Activated CD4-positive, alpha-beta memory T cell treated with anti-CD3 and anti-CD28 coated beads for 36 hours (primary cell): ENCODE measurements at places on chromosomes 3 and 15.

- no peak for DNase-seq
Measured at GRCh38 chr3:3666664-3667063, 132.6 kb upstream of the LRRN1 start.

- DNase-seq = no peak
Measured at GRCh38 chr15:101185336-101185735, 66.5 kb downstream of the CHSY1 start.

GRCh38 chr15:41969851-41970431 is 2.4 kb downstream of the EHD4 start:
- DNase-seq = peak; percentile 72

DNA sequence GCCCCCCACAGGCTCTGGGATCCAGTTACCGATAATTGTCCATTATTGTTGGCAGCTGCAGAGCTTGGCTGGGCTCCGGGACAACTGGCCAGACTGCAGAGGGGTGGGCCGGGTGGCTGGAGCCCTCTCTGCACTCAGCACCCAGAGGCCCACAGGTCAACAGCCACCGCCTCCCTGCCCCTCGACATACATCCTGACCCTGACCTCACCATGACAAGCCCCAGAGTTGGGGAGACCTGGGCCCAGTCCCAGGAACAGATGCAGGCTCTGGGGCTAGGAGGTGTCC is 22.4 kb downstream of the PTH1R start:
- no peak for DNase-seq

DNA sequence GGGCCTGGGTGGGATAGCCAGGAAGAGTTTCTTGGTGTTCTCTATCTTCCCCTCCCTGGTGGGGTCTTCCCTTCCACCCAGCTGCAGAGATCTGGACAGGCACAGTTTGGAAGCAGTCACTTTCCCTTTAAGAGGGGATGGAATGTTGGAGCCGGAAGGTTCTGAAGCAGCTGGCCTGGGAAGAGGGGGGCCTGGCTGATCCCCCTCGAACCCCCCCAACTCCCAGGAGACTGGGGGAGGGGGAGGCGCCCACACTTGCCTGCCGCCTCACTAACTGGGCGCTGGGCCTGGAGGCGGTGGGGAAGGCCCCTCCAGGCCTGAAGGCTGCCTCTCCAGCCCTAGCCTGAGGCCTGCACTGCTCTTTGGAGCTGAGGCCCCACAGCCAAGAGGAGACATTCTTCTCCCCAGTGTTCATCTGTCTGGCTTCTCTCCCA is 1.4 kb downstream of the DVL3 start:
- no peak for DNase-seq

DNA sequence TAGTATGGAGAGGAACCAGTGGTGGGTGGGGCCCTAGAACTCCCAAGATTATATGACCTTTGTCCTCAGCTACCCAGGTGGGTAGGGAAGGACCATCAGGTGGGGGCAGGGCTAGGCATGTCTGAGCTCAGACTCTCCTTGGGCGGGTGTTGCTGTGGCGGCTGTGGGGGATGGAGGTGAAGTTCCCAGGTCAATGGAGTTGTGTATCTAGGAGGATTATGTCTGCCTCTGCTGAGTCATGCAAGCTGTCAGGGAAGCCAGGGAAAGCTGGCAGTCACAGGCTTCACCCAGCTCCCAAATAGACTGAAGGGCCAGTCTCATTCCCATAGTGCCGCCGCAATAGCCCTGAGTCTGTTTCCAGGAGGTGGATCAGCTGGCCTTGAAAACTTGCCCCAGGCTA is 139.7 kb upstream of the CFAP20DC start:
- no peak for DNase-seq

DNA sequence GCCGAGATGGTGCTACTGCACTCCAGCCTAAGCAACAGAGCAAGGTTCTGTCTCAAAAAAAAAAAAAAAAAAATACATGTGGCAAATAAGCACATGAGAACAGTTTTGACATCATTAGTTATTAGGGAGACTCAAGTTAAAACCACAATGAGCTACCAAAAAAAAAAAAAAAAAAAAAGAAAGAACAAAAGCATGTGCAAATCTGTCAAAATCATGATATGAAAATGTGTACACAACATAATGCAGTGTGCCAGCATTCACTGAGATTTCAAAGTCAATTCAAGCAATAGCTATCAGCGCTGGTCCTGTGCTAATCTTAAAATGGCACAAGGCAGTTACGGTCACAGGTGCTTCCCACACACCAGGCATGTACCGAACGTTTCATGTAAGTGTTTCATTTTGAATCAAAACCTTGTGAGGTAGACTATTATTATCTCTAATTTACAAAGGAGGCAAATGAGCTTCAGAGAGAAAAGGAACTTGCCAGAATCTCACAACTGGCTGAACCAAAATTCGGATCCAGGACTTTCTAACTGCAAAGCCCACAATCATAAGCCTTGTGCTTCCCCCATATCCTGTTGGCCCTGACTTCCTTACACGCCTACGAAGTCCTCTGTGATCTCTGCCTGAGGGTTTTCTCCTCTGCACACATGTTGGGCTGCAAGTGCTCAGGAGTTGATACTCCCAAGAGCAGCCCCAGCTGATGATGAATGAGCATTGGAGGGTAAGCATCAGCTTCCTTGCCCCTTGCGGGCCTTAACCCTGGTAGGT is 200.1 kb upstream of the PROK2 start:
- DNase-seq = peak; percentile 70

GRCh38 chr3:169128579-169128978 is 534.9 kb downstream of the MECOM start:
- no peak for DNase-seq

- no peak for DNase-seq
Measured at GRCh38 chr3:98827221-98827920, 64.2 kb downstream of the ST3GAL6 start.

- DNase-seq = no peak
Measured at GRCh38 chr3:55690726-55691125, 203.6 kb upstream of the WNT5A start.

- DNase-seq = peak; percentile 74
Measured at GRCh38 chr15:75732809-75733451, 20.3 kb upstream of the CSPG4 start.

- DNase-seq = no peak
Measured at GRCh38 chr15:55475842-55476241, 32.2 kb downstream of the DNAAF4 start.

GRCh38 chr3:114214542-114215341 is 22.6 kb downstream of the ZNF80 start:
- peak; percentile 50 for DNase-seq

- DNase-seq = no peak
Measured at GRCh38 chr3:133956353-133956752, 60.7 kb upstream of the RAB6B start.

DNA sequence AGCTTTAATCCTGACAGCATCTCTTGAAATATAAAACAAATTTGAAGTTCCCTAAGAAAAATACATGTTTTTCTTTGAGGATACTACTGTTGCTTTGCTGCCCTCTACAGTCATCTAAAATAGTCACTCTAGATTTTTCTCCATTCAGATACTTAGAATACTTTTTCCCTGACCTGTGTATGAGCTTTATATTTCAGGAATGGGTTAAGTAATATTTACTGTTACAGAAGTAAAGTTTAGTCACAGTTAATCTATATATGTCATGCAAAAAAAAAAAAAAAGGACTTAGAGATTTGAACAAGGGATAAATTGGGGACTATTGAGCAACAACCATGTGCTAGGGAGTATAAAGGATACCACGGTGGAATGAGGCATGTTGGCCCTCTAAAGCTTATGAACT is 8.8 kb downstream of the NECTIN3 start:
- no peak for DNase-seq

- peak; percentile 22 for DNase-seq
Measured at GRCh38 chr15:66940368-66940767, 125.0 kb upstream of the SMAD3 start.

DNA sequence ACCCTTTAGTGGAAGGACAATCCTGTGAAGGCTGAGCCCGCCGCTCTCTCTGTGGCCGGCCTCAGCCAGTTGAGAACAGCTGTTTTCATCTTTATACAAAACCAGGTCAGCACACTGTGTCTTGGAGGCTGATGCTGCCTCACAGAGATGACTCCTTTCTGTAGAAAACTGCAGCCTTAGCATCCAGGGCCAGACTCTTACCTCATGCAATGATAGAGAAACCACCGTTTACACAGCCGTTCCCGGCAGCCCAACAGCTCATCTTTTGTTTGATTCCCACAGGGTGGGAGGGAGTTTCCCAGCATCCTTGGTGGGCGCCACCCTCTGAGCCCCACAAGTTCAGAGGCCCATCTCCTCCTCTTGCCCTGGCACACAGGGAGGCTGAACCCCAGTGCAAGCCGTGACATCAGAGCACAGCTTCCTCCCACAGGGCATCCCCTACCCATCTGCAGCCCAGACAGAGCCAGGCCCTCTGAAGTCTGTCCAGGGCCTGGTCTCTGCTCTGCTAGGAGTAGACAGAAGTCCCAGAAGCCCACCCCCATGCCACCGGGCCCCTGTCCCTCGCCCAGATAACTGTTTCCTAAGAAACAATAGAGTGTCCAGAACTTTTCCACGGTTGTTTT is 105.0 kb downstream of the LRRK1 start:
- DNase-seq = no peak

GRCh38 chr3:170941551-170941950 is 33.1 kb upstream of the EIF5A2 start:
- DNase-seq = no peak

GRCh38 chr15:78414621-78415250 is 23.3 kb upstream of the IREB2 start:
- DNase-seq = no peak

- DNase-seq = no peak
Measured at GRCh38 chr15:63712828-63713520, 115.8 kb downstream of the FBXL22 start.

DNA sequence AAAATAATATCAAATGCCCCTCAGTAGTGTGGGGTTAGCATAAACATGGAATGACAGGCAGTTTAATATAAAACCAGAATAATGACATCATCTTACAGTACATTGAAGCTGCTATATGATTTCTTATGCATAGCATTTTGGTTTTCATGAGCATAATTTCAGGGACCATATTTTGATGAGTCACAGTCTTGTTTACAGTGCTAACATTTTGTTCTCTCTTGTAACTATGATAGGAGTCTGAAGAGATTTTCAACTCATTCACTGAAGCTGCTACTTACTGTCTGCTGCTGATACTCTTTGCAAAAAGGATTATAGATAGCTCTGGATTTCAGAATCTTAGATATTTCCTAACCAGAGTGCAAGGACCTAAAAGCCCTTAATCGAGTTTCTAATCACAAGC is 92.6 kb upstream of the CCDC54 start:
- no peak for DNase-seq

GRCh38 chr3:38588371-38588971 is 61.0 kb downstream of the SCN5A start:
- DNase-seq = peak; percentile 4

- no peak for DNase-seq
Measured at GRCh38 chr15:48999314-48999713, 35.6 kb upstream of the SHC4 start.

DNA sequence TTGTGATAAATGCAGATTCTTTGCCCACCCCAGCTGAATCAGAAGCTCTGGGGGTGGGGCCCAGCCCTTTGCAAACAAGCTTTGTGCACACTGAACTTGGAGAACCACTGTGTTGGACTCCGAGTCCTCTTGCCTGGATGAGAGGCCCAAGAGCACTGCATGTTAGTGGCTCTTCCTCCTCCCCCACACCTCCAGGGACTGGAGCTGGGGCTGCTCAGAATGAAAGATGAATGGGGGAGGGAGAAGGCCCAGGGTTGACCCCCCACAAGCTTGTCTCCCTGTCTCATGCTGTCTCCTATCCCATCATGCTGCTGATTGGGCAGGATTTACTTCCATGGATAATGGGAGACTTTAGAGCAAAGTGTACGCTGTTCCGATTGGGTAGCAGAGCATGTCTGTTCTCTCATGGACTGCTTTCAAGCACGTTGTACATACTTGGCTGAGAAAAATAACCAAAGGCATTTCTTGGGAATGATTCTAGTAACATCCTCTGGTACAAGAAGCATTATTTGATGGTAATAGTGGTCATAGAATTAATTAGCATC is 99.6 kb downstream of the PGPEP1L start:
- DNase-seq = no peak

DNA sequence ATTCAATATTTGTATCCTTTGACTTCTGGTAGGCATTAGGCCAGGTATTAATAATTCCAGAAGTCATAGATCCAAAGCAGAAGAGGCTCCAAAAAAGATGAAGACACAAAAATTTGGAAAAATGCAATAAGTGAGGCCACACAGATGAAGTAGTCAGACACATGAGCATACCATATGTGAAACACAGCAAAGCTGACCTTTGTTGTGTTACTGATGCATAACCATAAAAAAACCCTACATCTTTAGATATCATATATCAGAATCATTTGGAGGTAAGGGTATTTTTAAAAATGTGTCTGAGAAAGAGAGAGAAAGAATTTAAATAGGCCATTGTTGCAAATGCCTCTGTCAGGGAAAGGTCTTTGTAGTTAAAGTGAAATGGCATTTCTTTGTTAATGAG is 314.9 kb downstream of the SLC9A9 start:
- DNase-seq = no peak

- DNase-seq = no peak
Measured at GRCh38 chr3:78900426-78900825, 867.4 kb downstream of the ROBO1 start.

GRCh38 chr3:184359610-184360009 is 1.8 kb downstream of the CLCN2 start:
- DNase-seq = no peak

DNA sequence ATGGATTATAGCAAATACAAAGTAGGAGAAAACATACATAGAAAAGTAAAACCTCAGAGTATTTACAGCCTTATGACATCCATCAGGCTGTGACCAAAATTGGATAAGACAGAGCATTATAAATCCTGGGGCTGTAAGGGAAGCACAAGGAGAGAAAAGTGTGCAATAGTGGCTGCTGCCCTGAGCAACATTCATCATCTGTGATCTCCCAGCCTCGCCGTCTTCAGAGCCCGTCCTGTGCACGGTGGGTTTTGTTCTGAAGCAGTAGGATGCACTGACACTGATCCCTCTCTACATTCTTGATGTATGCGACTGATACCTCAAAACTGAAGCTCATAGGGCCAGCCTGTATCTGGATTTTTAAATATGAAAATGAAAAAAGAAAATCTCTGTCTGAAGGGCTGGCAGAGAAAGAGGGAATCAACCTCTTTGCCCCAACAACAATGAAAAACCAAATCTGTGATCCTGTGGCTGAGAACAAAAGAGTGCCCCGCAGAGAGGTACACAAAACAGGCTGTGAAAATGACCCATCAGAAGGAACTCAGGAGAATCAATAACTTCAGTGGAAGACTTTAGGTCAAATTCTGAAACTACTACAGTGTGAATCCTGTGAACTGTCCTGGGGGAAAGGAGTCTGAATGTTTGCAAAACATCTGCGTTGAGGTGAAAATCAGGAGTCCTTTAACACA is 8.2 kb upstream of the RTP4 start:
- DNase-seq = no peak

GRCh38 chr3:73498764-73499622 is 125.7 kb downstream of the PDZRN3 start:
- peak; percentile 22 for DNase-seq

- peak; percentile 65 for DNase-seq
Measured at GRCh38 chr15:33226559-33227181, 32.2 kb upstream of the FMN1 start.

GRCh38 chr3:59316688-59317275 is 267.0 kb upstream of the CFAP20DC start:
- no peak for DNase-seq
